ENCODE measurements at places on chromosomes 4 and X.

GRCh38 chr4:10589799-10590198 lies 94.8 kb downstream of the CLNK start:
- no peak for DNase-seq

- DNase-seq = no peak
These were observed 117.8 kb upstream of the DIAPH2 start for GRCh38 chrX:96566878-96567277.

DNA sequence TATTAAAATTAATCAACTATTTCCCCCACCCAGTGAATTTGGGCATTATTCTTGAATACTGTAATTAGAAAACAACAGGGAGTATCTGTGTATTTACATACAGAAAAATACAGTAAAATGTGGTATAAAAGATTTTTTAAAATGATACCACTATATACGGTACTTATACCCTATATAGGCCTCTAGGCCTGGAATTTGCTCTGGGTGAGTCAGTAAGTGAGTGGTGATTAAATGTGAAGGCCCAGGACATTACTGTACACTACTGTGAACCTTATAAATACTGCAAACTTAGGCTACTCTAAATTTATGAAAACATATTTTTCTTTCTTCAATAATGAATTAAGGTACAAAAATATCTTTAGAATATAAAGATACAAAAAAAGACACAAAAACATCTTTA lies 6.3 kb upstream of the CSN3 start:
- no peak for DNase-seq

DNA sequence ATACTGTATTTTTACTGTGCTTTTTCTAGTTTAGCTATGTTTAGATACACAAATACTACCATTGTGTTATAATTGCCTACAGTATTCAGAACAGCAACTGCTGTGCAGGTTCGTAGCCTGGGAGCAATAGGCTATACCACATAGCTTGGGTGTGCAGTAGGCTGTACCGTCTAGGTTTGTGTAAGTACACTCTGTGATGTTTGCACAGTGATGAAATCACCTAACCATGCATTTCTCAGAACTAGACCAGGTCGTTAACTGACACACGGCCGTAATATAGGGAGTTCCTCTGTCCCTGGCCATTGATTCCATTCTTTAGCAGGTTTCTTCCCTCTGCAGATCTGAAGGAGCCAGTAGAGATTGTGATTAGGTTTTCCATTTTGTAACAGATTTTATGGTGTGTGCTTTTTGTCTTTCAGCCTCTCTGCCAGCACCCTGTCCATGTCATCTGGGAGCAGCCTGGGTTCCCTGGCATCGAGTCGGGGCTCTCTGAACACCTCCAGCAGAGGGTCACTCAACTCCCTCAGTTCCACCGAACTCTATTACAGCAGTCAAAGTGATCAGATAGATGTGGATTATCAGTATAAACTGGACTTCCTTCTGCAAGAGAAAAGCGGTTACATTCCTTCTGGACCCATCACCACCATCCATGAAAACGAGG lies 59.5 kb downstream of the CLDN22 start:
- no peak for DNase-seq

DNA sequence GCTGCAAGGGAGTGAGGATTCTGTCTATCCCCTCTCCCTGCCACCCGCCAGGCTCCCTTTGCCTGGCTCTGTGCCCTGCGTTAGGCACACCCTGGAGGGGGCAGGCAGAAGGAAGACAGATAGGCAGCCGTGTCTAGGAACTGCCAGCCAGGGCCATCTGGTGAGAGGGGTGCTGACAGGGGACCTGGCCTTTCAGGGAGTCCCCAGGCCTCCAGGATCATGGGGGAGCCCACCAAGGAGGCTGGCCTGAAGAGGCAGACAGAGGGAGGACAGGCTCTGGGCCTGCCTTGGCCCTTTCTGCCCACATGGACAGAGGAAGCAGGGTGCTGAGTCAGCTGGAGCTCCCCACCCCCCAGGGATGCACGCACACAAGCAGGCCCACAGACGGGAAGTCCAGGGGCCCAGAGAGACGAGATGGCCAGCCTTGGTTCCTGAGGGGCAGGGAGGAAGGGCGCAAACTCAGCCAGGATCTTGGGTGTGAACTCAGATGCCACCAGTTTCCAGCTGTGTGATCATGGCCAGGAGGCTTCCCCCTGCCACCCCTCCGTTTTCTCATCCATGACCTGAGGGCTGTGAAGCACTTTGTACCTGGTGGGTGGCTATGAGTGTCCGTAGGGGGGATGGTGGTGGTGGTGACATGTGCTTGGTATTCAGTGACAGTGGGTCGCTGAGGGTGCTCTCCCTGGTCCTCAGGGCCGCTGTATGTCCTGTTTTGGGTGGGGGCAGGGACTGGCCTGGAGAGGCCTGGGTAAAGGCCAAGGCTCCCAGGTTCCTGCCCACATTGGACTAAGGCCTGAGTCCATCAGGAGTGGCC lies 1.8 kb downstream of the SH3BP2 start:
- DNase-seq = peak; percentile 78

DNA sequence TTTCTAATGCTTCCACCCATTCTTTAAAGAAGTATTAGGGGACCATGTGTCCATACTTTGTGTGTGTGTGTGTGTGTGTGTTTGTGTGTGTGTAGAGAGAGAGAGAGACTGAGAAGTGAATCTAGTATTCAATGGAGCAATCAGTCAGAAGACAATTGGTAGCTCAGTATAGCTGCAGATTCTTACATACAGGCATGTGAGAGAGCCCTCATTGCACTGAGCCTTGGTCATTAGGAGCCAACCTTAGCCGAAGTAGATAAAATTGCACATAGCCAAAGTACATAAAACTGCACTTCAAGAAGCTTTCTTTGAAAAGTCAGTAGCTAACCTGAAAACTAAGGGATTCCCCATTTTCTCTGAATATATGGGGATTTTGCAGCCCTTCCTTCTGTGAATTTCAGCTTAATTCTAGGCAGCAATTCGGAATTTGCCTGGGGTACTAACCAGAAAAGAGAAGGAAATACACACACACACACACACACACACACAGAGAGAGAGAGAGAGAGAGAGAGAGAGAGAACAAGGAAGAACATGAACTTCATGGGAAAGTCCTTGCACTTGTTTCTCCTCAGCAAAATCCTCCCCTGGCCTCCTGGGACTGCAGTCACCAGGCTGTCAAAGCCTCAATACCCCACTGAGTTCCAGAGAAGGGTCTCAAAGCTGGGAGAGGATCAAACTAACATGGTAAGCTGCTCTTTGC lies 1.7 kb upstream of the PRDM8 start:
- DNase-seq = peak; percentile 77

DNA sequence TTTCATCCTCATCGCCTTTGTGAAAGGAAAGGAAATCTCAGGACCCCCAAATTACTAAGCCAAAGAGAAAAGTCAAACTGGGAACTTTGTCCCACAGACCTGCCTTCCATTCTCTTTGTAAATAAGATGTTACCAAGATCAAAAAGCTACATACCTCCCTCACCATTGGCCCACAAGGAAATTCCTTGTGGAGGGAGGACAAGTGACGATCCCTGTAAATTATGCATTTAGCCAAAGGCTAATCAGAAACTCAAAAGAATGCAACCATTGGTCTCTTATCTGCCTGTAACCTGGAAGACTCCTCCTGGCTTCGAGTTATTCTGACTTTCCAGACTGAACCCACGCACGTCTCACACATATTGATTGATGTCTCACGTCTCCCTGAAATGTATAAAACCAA lies 70.3 kb downstream of the SHOX start:
- DNase-seq = no peak

GRCh38 chr4:122052677-122053076 lies 99.5 kb upstream of the BLTP1 start:
- no peak for DNase-seq

DNA sequence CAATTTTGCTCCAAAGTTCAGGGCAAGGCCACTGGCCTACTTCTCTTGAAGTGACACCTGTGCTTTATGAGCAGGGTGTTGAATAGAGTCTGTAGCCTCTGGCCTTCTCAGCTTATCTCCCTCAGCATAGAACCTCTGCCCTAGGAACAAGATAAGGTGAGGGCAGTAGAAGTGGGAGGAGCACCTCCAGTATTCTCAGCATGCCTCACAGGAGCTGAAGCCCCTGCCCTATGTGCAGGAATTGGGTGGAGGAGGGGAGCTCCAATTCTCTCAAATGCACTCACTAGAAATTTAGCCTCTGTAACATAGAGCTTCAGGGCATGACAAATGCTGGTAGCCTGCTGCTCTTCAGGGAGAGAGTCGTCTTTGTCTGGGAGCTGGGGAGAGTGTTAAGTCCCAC lies 479.3 kb downstream of the IL1RAPL1 start:
- DNase-seq = no peak

- peak; percentile 87 for DNase-seq
These were observed 105.4 kb upstream of the TBC1D9 start for GRCh38 chr4:140861359-140862176.

DNA sequence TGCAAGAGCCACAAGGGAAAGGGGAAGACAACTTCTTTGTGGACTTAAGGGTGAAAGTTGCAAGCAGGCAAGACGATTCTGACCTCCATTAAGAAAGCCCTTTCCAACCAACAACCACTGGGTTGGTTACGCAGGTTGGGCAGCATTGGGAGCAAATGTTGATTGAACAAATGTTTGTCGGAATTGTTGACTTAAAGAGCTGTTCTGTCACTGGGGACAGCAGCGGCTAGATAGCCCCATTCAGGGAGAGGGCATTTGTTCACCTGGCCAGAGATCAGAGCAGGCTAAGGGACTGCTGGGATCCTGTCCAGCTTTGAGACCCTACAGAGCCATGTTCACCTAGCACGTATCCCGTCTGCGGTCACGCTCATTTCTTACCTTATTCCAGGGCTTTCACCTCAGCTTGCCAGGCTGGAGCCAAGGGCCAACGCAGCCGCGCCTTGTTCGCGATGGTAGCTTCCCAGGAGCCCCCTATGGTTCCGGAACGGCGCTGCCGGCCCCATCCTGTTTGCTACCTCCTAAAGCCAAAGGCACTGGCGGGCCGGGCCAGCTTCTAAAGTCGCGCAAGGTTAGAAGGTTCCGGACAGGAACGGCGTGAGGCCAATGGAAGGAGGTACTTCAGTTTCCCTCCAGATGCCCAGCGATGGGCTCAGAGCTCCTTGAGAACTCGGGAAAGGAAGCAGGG lies 24.6 kb downstream of the F9 start:
- no peak for DNase-seq

DNA sequence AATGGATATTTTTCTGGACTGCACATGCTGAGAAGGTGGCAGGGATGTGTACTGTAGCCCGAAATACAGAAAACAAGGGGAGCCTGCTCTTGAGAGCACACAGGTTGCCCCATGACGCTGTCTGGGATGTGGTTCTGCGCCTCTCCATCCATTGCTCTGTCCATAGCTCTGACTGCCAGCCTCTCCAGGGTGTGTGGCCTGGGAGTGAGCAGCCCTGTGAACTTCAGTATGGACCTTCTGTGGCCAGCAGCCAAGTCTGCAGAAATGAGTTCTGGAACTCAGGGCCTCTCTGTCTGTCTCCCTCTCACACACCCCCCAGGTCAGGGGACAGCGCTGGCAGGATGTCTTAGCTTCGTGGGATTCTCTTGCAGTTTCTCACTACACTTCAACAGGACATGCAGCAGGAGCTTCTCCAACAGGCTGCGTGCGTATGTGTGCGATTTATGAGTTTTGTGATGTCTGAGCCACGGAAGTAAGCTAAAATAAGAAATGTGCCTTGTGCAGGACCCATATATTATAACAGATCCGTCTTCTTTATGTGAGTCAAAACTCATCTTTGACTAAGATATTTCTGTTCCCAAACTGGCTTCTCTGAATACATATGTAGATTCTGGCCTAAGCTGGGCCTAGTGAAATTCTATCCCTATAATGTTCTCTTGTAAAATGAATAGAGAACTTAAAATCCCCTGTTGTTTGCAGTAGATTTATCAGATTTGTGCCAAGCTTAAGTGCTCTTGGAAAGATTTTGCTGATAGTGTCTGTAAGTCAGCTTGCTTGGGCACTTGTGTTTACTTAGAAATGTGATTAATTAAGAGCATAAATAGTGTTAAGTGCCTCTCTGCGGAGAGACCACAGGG lies 40.0 kb downstream of the PROM1 start:
- peak; percentile 49 for DNase-seq
